ENCODE measurements at places on chromosomes 3 and 15.

- DNase-seq: no peak
Observed at GRCh38 chr3:102194760-102195159, 240.1 kb upstream of the ZPLD1 start.

DNA sequence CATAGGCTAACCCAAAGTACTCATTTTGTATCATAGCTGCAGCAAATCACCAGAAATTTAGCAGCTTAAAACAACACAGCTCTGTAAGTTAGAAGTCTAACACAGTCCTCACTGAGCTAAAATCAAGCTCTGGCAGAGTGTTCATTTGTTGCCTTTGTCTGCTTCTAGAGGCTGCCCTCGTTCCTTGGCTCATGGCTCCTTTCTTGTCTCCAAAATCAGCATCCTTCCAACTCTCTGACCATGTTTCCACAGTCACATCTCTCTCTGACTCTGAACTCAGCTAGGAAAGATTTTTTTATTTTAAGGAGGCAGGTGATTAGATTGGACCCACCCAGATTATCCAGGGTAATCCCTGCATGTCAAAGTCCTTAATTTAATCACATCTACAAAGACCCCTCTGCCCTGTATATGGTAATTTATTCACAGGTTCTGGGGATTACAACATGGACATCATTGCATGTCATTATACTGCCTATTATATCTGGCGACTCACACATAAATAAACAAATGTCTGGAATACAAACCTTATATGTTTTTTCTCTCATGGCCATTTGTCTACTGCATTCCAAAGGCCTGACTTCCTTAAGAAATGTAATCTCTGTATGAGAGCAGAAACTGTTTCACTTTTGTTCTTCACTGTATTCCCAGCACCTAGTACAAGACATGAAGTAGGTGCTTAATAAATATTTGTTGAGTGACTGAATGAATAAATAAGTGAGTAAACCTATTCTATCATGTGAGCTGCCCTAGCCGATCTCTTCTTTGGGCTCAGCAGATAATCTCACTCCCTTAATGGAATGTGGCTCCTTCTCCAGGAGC, 15.1 kb upstream of the UACA start:
- DNase-seq: no peak

DNA sequence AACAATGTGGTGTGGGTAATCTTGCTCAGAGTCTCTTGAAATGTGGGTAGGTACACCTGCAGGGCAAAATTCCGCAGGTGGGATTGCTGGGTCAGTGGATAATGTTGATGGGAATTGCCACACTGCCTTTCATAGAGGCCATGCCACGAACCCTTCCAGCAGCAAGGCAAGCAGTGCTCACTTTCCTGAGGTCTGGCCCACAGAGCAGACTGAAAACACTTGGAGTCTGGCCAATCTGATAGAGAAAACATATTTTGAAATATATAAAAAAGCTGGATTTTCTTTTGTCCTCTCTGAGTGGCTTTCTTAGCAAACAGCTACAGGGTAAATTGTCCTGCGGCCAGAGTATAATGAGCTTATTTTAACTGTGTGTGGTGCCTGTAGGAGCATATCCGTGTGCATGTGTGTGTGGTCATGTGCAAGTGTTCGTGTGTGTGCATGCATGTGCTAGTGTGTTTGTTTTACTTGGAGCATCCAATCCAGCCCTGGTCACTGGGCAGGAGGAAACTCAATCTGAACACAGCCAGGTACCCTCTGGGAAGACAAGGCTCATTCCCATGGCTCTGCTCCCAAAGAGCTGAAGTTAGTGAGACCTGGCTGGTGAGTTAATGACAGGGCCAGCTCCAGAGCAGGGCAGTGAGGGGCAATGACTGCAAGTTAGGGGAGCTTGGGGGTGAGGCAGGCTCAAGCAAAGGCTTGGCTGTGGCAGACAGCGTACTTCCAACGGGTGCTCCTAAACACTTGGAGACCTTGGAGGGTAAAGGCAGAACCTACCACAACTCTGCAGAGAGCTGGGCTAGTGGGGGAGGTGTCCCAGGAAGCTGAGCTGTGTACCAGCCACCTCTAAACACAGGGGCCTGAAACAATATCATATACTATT, 91.3 kb downstream of the PLXNA1 start:
- DNase-seq: no peak

- no peak for DNase-seq
Observed at GRCh38 chr15:48385031-48385830, 54.0 kb downstream of the DUT start.

DNA sequence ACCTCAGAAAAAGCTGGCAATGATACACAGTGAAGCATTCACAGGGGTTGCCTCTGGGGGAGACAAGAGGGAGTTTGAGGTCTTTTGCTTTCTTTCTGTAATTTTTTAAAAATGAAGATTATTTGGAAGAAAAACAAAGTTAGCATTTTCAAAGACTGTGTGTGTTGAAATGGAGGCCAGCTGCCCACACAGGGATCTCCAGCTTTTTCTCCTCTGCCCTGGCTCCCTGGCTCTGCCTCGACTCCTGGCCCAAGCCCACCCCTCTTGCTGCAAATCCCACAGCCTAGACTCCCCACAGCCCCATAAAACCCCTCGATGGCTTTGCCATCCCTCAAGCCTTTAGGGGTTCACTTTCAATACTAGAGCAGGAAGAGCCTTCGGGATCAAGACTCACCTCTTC, 68.4 kb downstream of the LINGO1 start:
- DNase-seq: no peak

DNA sequence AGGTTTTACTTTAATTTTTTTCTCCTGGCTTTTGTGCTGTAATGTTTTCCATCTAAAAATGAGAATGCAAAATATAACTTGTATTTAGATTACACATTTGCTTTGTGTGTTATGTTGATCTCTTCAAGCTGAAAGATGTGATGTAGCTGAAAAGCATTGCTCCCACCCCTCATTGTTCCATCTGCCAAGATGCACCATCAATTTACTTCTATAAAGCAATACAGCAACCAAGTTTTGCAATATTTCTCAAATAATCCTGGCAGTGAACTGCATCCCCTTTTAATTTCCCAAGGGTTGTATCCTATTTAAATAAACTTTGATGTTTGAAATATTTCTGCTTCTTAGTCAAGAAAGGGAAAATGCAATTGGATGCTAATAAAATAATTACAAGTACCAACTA, 52.6 kb upstream of the DUT start:
- DNase-seq: no peak

GRCh38 chr3:11272906-11273574, 843 bp downstream of the ATG7 start:
- no peak for DNase-seq

GRCh38 chr3:167160781-167161180, 219.3 kb downstream of the ZBBX start:
- DNase-seq: no peak

DNA sequence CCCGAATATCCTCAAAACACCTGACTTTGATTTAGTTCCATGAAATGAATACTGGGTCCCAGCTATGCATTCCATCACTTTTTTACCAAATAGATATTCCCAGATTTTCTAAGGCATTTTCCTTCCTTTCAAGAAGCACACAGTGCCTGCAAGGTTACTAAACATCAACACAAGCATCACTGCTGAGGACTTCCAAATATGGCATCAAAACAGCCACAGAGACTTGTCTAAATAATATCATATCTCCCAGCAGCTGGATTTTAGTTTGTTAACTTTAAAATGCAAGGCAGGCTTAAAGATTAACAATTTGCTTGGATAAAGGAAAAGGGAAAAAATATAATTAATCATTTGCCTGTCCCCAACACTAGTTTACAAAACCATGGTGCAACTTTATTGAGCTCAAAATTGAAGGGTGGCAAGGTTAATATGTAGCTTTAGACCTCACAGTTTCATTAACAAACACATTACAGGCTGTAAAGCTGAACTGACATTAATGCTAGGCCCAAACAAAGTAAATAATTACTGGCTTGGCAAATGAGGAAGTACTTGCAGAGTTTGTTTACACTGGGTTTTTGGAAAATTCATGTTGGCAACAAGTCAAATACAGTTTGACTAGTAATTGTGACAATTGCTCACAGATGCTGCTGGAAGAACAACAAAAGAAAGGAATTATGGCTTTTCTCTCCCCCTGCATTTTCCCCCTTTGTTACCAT, 401.7 kb upstream of the CDIN1 start:
- no peak for DNase-seq

DNA sequence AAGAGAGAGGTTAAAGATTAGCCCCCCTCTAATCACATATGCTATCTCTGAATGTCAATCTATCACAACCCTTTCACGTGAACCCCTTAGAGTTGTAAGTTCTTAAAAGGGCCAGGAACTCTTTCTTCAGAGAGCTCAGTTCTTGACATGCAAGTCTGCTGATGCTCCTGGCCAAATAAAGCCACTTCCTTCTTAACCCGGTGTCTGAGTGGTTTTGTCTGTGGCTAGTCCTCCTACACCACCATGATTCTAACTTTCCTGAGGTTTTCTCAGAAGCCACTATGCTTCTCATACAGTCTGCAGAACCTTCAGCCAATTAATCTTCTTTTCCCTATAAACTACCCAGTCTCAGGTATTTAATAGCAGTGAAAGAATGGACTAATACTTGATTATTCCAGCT, 231.1 kb upstream of the CNTN6 start:
- DNase-seq: no peak

- no peak for DNase-seq
Observed at GRCh38 chr3:18389108-18389733, 35.9 kb downstream of the SATB1 start.

DNA sequence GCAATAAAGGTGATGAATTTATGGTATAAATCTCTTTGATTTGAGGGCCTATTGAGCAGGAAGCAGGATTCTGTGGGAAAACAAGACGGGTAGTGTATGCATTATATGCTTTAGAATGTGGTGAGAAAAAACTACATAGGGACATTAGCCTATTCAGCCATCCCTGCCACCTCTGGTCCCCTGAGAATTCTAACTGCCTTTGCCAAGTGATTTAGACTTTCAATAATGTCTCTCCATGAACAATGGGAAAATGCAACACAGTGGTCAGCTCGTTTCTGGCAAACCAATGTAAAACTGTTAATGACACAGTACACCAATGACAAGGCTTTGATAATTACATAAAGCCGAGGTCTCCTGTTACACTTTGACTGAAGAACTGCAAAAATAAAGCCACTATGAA, 314.7 kb upstream of the CNTN4 start:
- no peak for DNase-seq

GRCh38 chr3:74331711-74332110, 282.7 kb downstream of the CNTN3 start:
- DNase-seq: no peak

- no peak for DNase-seq
Observed at GRCh38 chr3:185279587-185280138, 25.8 kb upstream of the EHHADH start.

DNA sequence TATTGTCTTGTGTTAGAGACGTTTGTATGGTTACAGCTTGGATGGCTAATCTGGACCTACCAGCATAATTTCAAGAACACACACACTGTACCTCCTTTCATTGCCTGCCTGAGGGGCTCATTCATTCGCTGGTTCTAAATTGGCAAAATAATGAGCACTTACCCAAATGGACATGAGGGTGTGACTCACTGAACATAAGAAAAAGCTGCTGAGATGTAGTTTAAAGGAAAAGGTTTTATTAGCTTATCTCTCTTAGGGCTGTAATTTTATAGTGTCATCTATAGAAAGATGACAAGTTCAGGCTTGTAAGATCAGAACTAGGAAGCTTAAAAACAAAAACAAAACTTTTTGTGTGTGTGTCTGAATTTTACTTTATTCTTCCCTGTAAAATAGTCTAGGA, 120.7 kb upstream of the WNT7A start:
- no peak for DNase-seq

GRCh38 chr3:147418808-147419701, 9.9 kb downstream of the ZIC1 start:
- DNase-seq: no peak

- DNase-seq: no peak
Observed at GRCh38 chr3:15783361-15783969, 14.3 kb downstream of the ANKRD28 start.

DNA sequence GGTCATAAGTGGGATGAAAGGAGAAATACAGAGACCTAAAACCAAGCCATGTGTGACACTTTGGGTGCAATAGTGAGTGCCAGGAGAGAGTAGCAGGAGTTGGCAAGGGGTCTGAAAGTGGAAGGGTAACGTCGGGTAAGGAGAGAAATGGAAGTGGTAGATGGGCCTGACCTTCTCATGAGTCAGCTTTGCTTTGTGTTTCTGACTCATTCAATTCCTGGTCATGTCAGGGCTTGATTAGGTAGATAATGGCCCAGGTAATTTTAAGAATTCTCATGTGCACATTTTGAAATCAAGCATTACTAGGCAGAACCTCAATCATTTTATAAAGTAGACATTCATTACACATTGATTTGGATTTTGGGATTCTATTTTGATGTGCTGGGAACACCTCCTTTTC, 262.5 kb downstream of the SOX2 start:
- DNase-seq: no peak

GRCh38 chr15:77446840-77447390, 26.2 kb downstream of the HMG20A start:
- no peak for DNase-seq

GRCh38 chr15:31278061-31278445, 48.6 kb upstream of the KLF13 start:
- DNase-seq: no peak

- DNase-seq: no peak
Observed at GRCh38 chr15:26805470-26805869, 32.6 kb upstream of the GABRB3 start.

DNA sequence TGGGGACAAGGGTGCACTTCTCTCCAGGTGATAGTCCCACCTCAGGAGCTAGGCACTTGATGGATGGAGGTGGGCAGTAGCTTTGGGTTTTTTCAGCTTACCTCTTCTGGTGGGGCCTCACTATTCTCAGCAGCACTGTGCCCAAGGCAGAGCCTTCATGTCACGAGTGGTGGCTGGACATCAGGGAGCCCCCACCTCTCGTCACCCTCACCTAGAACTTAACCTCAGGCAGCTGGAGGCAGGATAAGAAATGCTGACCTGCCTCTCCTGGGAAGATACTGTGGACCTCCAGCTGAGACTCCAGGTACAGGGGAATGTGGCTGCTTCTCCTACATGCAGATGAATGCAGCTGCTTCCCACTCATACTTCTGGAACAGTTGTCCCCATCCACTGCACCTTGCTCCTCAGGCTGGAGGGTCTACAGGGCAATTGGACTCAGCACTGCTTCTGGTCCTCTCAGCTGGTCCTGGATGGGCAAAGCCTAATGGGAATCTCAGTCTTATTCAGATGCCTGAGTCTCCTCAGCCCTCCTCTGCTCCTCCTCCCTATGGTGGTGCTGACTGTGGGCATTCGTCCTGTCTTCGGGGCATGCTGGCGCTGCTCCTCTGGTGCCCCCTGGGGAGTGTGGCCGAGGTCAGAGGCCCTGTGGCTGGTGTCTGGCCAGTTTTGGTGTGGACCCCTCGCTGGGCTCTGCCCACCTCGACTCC, 129.9 kb downstream of the KLF13 start:
- DNase-seq: no peak

All from activated CD4-positive, alpha-beta T cell treated with anti-CD3 and anti-CD28 coated beads for 24 hours (primary cell).